ENCODE measurements at places on chromosomes 2 and 18.
A peak's percentile ranks its signal among the peaks of the same experiment; 100 is the strongest.

GRCh38 chr2:189530965-189531637 lies 49.5 kb downstream of the SLC40A1 start:
- DNase-seq, result peak; percentile 46

- DNase-seq, result no peak
Measured at GRCh38 chr2:70490381-70490780, 63.2 kb downstream of the TGFA start.

- DNase-seq, result no peak
Measured at GRCh38 chr2:172919732-172920131, 155.9 kb upstream of the MAP3K20 start.

DNA sequence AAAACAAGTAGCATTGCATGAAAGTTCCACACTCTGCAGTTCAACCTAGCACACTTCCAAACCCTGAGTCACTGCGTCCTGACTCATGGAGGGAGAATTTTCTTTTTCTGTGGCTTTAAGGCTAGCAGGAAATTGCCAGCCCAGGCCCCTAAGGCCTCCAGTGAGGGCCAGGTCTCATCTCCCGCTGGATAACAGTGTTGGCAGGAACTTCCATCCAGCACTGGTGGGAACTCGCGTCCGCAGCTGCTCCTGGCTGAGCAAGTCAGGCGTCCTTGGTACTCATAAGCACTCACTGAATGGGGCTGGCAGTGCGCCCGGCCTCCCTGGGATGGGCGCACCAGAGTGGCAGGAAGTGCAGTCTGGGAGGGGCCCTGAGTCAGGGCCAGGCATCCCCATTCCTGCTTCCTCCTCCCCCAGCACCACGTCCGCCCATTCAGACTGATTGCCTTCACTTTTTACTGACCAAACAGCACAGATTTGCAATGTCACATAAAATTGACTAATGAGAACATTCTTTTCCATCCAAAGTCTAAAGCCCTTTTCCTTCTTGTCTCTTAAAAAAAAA lies 14.3 kb downstream of the MALL start:
- DNase-seq, result peak; percentile 91

DNA sequence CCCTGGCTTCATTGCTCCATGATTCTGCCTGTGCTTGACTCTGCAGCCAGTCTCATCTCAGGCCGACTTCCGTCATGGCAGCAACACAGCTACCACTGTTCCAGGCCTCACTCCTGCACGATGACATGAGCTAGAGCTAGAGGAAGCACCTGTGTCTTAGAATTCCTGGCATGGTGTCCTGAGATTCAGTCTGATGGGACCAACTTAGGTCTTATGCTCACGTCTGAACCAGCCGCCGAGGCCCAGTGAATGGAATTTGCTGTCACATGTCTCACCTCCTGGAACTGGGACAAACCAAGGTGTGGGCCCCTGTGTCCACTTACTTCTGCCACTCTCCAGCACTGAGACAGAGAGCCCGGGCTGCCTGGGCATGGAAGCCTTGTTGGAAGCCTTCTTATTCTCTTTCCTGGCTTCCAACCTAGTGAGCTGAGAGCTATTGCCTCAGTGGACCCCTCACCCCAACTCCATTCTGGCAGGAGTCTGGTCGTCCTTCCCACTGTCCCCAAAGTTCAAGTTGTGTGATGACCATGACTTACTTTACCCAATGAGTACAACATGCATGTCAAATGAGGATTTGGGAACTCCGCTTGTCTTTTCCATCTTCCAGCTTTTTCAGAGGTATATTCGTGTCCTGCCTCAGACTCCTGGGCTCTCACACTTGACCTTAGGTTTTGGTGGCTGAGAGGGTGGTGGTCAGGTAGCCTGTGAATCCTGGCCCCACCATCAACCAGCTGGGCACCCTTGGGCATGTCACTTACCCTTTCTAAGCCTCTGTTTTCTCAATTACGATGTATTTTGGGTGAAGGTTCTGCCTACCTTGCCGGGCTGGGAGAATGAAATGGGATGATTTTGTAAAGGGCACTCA lies 39.1 kb upstream of the HS6ST1 start:
- DNase-seq, result no peak

DNA sequence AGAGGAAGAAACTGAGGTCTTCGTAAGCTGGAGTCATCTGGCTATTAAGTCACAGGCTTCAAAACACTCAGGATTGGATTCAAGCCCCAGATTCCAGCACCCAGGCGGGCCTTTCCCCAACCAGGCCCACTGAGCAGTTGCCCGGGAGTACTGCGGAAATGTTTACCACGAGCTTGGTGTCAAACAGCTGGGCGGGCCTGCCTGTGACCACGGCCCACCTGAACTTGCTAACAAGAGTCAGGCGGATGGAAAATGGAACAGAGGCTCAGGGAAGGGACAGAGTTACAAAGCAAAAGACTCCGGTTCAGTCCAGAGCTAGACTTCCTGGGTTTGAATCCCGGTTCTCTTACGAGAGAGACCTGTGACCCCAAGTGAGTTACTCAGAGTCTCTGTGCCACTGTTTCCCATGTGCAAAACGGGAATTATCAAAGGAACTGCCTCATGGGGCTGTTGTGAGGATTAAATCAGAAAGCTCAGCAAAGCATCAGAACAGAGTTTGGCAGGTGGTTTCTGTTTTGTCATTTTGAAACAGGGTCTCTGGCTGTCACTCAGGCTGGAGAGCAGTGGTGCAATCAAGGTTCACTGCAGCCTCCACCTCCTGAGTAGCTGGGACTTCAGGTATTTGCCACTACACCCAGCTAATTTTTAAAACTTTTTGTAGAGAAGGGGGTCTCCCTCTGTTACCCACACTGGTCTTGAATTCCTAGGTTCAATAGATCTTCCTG lies 49.0 kb upstream of the TFCP2L1 start:
- no peak for DNase-seq

- no peak for DNase-seq
Measured at GRCh38 chr2:67389286-67389685, 7.8 kb upstream of the ETAA1 start.

DNA sequence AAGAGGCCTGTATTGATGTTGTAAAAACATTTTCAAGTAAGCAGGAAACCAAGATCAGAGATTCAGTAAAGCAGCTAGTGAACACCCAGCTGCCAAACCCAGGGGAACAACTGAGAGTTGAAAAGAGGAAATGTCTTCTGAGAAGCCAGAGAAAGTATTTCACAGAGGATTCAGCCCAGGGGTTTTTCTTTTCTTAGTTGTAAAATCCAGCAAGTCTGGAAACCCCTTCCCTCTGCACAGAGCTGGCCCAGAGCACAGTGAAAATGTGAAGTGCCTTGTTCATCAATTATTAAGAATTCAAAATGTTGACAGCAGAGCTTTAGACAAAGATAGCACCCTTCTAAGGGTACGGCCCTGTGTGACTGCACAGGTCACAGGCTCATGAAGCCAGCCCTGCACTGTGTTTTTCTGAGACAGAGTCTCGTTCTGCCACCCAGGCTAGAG lies 28.4 kb downstream of the AFF3 start:
- DNase-seq, result peak; percentile 44

DNA sequence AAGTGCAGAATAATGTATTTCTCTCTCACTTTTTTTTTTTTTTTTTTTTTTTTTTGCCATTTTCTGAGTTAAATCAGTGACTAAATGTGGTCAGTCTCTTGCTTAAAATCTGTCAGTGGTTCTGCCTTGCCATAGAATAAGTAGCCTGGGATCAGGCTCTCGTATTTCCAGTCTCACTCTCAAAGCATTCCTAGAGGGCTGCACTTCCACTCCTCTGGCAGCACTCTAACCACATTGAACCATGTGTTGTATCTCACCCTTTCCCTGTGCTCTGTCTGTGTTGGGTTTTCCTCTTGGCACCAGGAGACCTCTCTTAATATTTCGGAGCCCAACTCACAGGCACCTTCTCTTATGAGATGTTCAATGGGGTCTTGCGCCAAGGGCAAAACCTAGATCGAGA lies 304.4 kb downstream of the CTNNA2 start:
- no peak for DNase-seq

DNA sequence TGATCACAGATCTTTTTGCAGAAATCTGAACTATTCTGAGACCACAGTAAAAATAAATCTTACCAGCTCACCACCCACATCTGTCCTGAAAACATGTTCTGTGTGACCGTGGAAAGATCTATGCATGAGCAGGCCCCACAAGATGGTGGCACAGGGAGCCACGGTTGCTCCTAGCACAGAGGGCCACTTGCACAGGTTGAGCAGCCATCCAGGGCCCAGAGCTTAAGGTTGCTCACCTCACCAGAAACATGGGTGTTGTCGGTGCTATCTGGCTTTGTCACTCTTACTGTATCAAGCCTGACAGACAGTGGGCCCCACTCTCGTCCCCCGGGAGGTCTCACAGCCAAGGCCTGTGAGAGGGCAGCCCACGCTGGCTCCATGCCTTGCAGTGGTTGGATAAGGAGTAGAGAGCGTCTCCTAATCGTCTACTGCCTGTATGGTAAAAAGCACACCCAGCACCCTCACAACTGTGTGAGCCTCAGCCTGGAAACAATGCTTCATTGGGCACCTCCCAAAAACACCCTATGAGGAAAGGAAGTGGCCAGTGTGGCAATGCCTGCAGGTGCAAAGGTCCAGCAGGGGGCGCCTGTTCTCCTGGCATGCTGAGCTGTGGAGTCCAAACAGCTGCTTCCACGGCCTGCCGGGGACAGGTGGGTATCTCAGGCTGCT lies 19.6 kb downstream of the TUBB6 start:
- peak; percentile 80 for DNase-seq

DNA sequence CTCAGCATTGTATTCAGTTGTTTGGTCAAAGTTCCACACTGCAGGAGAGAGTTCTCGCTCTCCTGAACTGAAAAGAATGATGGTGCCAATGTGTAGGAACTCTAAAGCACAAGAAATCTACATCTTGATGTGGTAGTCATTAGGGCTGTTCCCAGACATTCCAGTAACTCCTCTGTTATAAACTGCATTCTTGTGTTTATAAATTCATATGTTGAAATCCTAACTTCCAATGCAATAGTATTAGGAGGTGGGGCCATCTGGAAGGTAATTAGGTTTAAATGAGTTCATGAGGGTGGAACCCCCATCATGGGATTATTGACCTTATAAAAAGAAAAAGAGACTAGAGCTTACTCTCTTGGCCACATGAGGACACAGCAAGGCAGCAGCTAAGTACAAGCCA lies 239.6 kb downstream of the CDH20 start:
- no peak for DNase-seq

- no peak for DNase-seq
Measured at GRCh38 chr18:49936821-49937220, 123.5 kb upstream of the ACAA2 start.

DNA sequence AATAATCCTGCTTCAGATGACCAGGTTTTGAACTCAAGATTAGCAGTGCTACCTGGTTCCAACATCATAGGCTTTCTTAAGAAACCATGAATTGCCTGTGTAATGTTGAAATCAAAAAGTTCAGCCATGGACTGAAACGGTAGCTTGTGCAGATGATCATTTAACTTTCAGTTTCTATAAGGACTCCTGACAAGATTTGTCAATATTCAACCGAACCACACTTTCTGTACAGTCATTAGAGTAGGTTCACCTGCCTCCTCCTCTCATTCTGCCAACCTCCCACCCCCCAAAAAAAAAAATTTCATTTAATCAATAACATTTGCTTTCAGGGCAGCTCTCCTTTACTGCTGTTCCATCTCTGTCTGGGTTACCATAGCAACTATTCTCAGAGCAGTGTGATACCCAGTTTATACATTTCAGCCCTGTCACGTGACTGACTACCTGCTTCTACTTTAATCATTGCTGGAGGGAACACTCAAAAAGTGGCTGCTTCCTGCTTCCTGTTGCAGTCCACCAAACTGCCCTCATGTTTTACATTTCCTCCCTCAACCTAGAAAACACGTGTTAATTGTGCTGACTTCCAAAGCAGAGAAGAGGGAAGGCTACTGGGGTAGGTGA lies 275.5 kb downstream of the SS18 start:
- no peak for DNase-seq

GRCh38 chr18:54590945-54591344 lies at the start of gene DYNAP:
Gene DYNAP, plus strand, starts transcription at chr18:54591245. Its CDS starts 38 bp downstream, at chr18:54591283.
- no peak for DNase-seq

GRCh38 chr2:232304236-232304635 lies 74.3 kb upstream of the ALPP start:
- DNase-seq, result no peak

- no peak for DNase-seq
Measured at GRCh38 chr18:7872569-7872968, 305.5 kb downstream of the PTPRM start.

DNA sequence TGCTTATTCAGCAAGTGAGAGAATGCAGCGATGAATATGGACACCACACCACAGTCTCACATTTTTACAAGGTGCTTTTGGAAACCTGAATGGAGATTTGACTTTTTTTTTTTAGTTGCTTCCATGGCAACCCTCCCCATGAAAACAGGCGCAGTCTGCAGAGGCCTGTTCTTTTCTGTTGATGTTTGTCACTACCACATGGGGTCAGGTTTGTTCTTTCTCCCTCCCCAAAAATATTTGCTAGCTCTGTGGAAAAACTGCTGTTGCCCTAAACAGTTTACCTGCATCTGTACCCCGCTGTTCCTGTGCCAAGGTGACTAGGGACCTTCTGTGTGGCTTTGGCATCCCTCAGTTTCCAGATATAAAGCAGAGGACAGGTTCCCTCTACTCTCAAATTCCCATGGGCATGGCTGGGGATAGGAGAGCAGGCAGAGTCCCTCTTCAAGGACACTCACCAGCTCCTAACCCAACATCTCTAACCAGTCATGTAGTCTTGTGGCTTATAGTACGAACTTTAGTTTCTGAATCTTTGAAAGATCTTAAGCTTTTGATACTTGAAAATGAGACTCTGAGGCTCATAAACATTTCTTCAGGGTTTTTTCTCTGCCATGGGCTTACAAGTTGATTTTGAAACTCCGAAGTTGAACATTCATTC lies 14.7 kb upstream of the MAPRE2 start:
- DNase-seq, result no peak

GRCh38 chr2:231711677-231712450 lies 3.5 kb downstream of the PTMA start:
- no peak for DNase-seq

- DNase-seq, result no peak
Measured at GRCh38 chr2:240208096-240208495, 67.6 kb upstream of the OTOS start.

- DNase-seq, result no peak
Measured at GRCh38 chr2:190740449-190740848, 91.6 kb downstream of the NAB1 start.

- DNase-seq, result peak; percentile 37
Measured at GRCh38 chr2:66508484-66509071, 73.7 kb downstream of the MEIS1 start.

DNA sequence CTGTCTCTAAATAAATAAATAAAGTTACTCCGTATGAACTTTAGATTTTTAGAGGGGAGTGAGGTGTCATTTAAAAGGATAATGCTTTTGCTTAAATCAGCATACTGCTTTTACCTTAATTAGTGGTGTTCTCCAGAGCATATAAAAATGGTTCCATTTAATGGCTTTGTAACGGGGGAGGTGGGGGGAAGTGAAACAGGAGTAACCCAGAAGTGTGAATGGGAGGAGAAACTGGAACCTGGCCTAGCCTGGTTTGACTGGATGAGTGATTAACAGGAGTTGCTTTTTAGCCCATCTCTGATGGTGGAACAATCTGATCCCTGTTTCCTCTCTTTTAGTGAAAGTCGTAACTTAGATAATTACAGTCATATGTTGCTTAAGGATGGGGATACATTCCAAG lies 1.6 kb downstream of the CNDP2 start:
- peak; percentile 76 for DNase-seq
